ENCODE measurements at places on chromosomes 2 and 18. TPM values are rescaled to one million over a fixed set of nuclear protein-coding genes. Genes with fewer than 3 reads are reported as not detected.

DNA sequence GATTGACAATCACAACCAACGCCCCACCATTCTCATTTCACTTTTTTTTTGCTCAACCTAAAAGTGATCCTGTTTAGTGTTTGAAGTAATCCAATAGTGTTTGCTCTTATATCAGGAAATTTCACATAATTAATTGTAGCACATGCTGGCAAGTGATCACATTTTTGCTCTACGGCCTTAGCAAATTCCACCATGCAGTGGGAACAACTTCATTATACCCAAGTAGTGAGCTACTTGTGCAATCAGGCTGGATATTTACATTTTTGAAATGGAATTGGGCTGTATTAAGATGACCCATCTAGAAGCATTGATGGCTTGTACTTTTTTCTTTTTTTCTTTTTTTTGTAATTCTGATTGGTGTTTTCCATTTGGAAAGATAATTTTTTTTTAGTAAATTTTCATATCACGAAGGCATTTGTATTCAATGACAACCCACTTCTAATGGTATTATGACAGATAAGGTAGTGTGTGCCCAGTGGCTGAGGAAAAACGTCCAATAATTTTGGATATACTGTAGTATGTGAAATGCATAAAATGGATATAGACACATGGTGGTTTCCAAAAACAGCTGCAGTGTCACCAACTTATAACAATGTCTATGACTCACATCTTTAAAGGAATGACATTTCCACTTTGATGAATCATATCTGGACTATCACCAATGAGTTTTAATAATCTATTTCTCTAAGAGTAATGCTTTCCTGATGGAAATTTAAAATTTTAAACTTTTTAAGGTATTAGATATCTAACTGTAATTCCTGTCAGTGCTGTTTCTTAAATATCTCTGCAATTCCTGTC, 130.6 kb downstream of the COL6A3 start:
- H3K4me1 ChIP-seq, result no peaks in the 10 kb centered on the region
- no peak overlapping the region for H3K27ac ChIP-seq
- DNase-seq, result no peak
- H3K4me3 ChIP-seq, result no peak overlapping the region
- no peaks in the 10 kb centered on the region for H3K36me3 ChIP-seq

- no peak for DNase-seq
- no peaks in the 10 kb centered on the region for H3K4me1 ChIP-seq
- H3K4me3 ChIP-seq, result no peak overlapping the region
Measured at GRCh38 chr2:140696449-140696848, 1434.4 kb downstream of the LRP1B start.

GRCh38 chr2:15527074-15527739, 33.9 kb downstream of the NBAS start:
- H3K27me3 ChIP-seq, result no peaks in the 10 kb centered on the region
- H3K4me3 ChIP-seq, result no peak overlapping the region
- H3K4me1 ChIP-seq, result no peaks in the 10 kb centered on the region
- H3K36me3 ChIP-seq, result peaks cover 22% of the 10 kb centered on the region
- H3K27ac ChIP-seq, result no peak overlapping the region

The TUBA4B gene
- total RNA-seq, result not detected

DNA sequence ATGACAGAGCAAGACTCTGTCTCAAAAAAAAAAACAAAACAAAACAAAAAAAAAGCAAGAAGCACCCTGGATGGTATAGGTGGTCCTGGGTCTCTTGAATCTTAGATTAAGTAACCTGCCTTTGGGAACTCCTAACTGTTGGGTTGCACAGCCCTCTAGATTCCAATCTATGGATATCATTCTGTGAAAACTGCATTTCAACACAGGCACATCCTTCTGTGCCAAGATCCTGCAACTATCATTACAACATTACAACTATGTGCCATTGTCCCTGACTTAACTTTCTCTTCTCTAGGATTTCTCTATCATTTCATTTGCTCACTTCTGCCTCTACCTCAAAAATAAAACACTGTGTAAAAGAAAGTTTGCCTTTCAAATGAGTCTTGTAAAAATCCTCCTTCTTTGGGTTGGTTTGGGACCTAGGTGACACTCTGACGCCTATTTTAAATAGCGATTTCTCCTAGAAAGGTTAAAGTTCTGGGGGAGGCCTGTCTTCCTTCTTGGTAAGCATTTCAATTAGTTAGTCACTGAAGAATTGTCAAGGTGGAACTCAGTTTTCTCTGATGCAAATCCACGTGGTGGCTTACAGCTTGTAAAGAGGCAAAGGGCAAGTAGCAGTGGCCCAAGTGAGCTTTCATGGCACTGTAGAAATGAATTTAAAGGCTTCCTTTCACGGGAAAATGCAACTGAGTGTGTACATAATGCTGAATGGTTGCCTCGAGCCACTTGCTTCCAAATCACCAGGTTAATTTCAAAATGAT, 9.2 kb downstream of the LGALSL start:
- no peak overlapping the region for H3K4me3 ChIP-seq
- no peaks in the 10 kb centered on the region for H3K36me3 ChIP-seq
- H3K27ac ChIP-seq, result no peak overlapping the region
- H3K4me1 ChIP-seq, result no peaks in the 10 kb centered on the region

The UGT1A3 gene
- total RNA-seq, result not detected

The ATP8B1 gene
- not detected for total RNA-seq

The ERCC3 gene
- total RNA-seq, result 53.1 TPM

The THSD7B gene
- not detected for total RNA-seq

The RNF125 gene
- total RNA-seq, result 59.8 TPM

The TFPI gene
- not detected for total RNA-seq

DNA sequence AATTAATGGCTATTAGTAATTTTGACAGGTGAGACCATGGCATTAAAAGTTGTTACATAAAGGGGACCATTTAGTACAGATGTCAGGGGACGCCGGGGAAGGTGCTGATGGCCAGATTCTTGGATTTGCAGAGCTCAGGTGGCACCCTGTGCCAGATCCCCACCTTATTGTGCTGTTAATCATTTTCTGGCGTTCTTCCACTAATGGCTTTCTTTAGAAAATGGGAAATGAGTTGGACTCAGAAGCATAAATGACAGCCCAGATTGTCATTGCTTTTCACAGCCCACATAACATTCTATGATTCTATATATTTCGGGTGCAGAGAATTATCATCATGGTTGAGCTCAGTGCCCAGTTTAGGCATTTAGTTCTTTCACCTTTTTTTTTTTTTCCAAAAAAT, 257.2 kb upstream of the TCF4 start:
- H3K4me3 ChIP-seq, result no peak overlapping the region
- H3K4me1 ChIP-seq, result no peaks in the 10 kb centered on the region
- H3K27ac ChIP-seq, result no peak overlapping the region
- no peak for DNase-seq
- H3K27me3 ChIP-seq, result no peaks in the 10 kb centered on the region
- no peaks in the 10 kb centered on the region for H3K36me3 ChIP-seq

The SAG gene
- 0.05 TPM for total RNA-seq

The ARHGAP28 gene
- not detected for total RNA-seq

GRCh38 chr2:156719036-156719435, 282.9 kb downstream of the GPD2 start:
- no peak overlapping the region for H3K27ac ChIP-seq
- no peaks in the 10 kb centered on the region for H3K4me1 ChIP-seq
- DNase-seq, result no peak
- H3K4me3 ChIP-seq, result no peak overlapping the region
- no peaks in the 10 kb centered on the region for H3K36me3 ChIP-seq

The TANC1 gene
- total RNA-seq, result 0.19 TPM

The ALPI gene
- total RNA-seq, result not detected

DNA sequence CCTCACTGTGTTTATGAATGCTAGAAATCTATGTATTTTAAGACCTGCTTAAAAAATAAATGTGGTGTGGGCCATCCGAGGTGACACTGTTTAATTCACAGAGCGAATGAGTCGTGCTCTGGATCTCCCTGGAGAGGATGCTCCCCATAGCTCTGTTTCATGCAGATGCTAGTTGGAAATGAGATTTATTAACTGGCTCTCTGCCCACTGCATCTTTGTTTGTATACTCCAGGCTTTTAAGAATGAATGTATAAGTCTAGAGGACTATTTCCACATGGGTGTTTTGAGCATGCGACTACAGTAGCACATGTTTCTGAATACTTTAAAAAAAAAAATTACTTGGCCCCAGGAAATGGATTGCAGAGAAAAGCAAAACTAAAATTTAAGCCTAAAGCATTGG, 3.9 kb downstream of the MAPRE2 start:
- H3K27ac ChIP-seq, result peak overlapping the region; percentile 95
- H3K4me1 ChIP-seq, result peaks cover 38% of the 10 kb centered on the region
- no peaks in the 10 kb centered on the region for H3K27me3 ChIP-seq

The ABCB11 gene
- total RNA-seq, result not detected

- no peaks in the 10 kb centered on the region for H3K36me3 ChIP-seq
- no peaks in the 10 kb centered on the region for H3K4me1 ChIP-seq
- no peak overlapping the region for H3K4me3 ChIP-seq
- DNase-seq, result no peak
- H3K27me3 ChIP-seq, result no peaks in the 10 kb centered on the region
Measured at GRCh38 chr2:239522002-239522739, 121.4 kb upstream of the HDAC4 start.

- no peaks in the 10 kb centered on the region for H3K27me3 ChIP-seq
- H3K4me3 ChIP-seq, result no peak overlapping the region
- H3K27ac ChIP-seq, result no peak overlapping the region
- DNase-seq, result no peak
Measured at GRCh38 chr2:200640176-200640575, 54.4 kb downstream of the AOX1 start.

DNA sequence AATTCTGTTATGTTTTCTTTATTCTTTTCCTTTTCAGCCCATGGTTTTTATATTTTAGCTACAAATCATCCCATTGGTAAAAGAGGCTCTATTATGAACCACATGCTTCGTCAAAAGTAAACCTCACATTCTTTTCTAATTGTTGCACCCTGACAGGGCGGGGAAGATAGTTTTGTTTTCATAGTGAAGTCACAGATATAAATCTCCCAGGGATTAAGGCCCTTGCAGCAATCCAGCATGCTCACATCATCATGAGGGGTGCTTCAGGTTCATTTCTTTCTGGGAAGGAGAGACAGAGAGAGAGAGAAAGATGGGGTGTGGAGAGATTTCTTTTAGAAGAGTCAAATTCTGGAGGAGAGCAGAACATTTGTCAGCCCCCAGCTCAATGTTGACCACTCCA, 124.5 kb upstream of the CDC42EP3 start:
- H3K36me3 ChIP-seq, result no peaks in the 10 kb centered on the region
- DNase-seq, result no peak

GRCh38 chr2:219744600-219744999, 117.2 kb downstream of the SLC4A3 start:
- no peak overlapping the region for H3K27ac ChIP-seq
- H3K4me1 ChIP-seq, result no peaks in the 10 kb centered on the region
- no peaks in the 10 kb centered on the region for H3K27me3 ChIP-seq
- no peak overlapping the region for H3K4me3 ChIP-seq

- H3K27ac ChIP-seq, result no peak overlapping the region
- DNase-seq, result no peak
- H3K4me1 ChIP-seq, result peaks cover 5% of the 10 kb centered on the region
Measured at GRCh38 chr2:85799215-85799956, 45.6 kb downstream of the ATOH8 start.

GRCh38 chr18:28040716-28041115, 136.2 kb downstream of the CDH2 start:
- no peaks in the 10 kb centered on the region for H3K4me1 ChIP-seq
- DNase-seq, result no peak
- H3K36me3 ChIP-seq, result no peaks in the 10 kb centered on the region
- no peaks in the 10 kb centered on the region for H3K27me3 ChIP-seq
- H3K27ac ChIP-seq, result no peak overlapping the region
- H3K4me3 ChIP-seq, result no peak overlapping the region

- H3K4me3 ChIP-seq, result no peak overlapping the region
- no peaks in the 10 kb centered on the region for H3K36me3 ChIP-seq
- no peaks in the 10 kb centered on the region for H3K4me1 ChIP-seq
- DNase-seq, result no peak
Measured at GRCh38 chr2:228321015-228321414, 139.5 kb upstream of the SPHKAP start.

- H3K4me1 ChIP-seq, result no peaks in the 10 kb centered on the region
- no peak for DNase-seq
- H3K4me3 ChIP-seq, result no peak overlapping the region
Measured at GRCh38 chr18:79108549-79109215, 39.5 kb downstream of the ATP9B start.

GRCh38 chr2:10584843-10585475, 104.8 kb downstream of the NOL10 start:
- H3K27ac ChIP-seq, result no peak overlapping the region
- no peaks in the 10 kb centered on the region for H3K27me3 ChIP-seq
- H3K4me1 ChIP-seq, result no peaks in the 10 kb centered on the region
- no peak for DNase-seq
- H3K36me3 ChIP-seq, result no peaks in the 10 kb centered on the region

DNA sequence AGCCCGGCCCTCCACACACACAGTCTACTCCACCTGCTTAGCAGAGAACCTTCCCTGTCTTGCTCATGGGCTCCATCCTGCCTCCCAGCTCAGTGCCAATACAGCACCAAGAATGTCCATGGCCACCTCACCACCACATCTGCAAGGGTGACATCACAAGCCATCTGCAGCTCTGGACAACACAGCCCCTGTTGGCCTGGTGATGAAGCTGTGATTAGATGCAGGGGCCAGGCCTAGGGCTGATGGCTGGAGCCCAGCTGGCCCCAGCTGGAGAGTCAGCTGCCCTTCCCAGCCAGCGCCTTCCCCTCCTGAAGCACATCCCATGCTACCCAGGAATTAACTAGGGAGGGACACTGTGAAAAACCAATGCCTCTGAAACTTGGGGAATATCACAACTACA, 91.1 kb downstream of the TTC32 start:
- H3K27ac ChIP-seq, result no peak overlapping the region
- no peaks in the 10 kb centered on the region for H3K36me3 ChIP-seq
- no peaks in the 10 kb centered on the region for H3K27me3 ChIP-seq
- no peak for DNase-seq
- H3K4me3 ChIP-seq, result no peak overlapping the region
- no peaks in the 10 kb centered on the region for H3K4me1 ChIP-seq

The APCDD1 gene
- total RNA-seq, result 0.16 TPM

DNA sequence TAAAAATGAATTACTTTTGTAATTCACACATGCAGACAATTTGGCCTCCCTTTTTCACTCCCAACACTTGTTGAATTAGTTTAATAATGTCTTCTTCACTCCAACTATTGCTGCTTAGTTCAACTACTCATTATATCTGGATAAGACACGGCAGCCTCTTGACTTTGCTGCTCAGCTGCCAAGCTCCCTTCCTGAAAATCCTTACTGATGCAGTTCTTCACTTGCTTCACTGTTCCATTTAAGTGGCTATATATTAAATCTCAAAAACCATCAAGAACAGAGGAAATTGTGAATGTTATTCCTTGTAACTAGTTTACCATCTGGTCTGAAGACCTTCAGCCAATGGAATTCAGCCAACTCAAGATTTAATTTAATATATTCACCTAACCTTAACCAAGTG, 127.1 kb downstream of the NCOA1 start:
- H3K36me3 ChIP-seq, result no peaks in the 10 kb centered on the region
- no peaks in the 10 kb centered on the region for H3K27me3 ChIP-seq
- no peak overlapping the region for H3K4me3 ChIP-seq
- no peak overlapping the region for H3K27ac ChIP-seq
